ENCODE measurements at places on chromosomes 12 and 14. TPM values are rescaled to one million over a fixed set of nuclear protein-coding genes. Genes with fewer than 3 reads are reported as not detected.

- DNase-seq: no peak
Measured at GRCh38 chr12:59191372-59191771, 271.1 kb upstream of the LRIG3 start.

TAS2R31 gene
- total RNA-seq: 2.0 TPM

HOXC4 gene
- total RNA-seq: 1.9 TPM

- no peak for DNase-seq
Measured at GRCh38 chr14:35940291-35940690, 114.2 kb downstream of the BRMS1L start.

FZD10 gene
- total RNA-seq: not detected

DNA sequence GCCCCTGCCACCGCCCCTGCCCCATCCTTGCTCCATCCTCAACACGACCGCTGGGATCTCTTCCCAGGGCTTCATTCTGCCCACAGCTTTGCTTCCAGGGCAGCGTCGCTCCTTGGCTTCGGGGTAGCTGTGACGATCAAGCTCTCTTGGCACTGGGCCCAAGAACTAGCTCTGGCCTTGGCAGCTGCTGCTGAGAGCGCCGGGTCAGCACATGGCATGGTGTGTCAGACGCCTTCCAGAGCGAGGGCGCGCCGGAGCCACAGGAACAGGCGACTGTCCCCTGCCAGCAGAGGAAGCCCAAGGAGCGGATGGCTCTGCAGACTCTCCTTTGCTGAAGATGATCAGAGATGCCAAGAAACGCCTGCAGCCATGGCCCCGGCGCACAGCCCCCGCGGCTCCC is 15.9 kb downstream of the RAB35 start:
- DNase-seq: no peak

- no peak for DNase-seq
Measured at GRCh38 chr12:18723752-18724151, 14.1 kb downstream of the PLCZ1 start.

DNA sequence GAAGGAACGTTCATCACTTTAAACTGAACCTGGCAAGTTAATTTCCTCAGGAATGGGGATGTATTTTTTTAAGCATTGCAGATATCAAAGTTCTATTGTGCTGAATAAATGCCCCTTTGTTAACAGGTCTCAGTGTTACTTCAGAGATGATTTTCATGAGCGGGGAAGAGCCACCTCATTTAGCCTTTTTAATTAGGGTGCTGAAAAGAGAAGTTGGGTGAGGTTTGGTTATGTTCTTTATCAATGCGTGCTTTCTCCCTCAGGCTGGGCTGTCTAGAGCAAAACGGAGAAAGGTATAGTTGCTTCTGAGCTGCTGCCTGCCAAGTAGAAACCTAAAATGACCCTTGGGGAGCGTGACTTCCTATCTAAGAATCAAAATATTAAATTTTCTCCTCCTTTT is 8.0 kb upstream of the HIP1R start:
- no peak for DNase-seq

GRCh38 chr12:30180602-30181001 is 396.9 kb upstream of the TMTC1 start:
- no peak for DNase-seq

- no peak for DNase-seq
Measured at GRCh38 chr12:3379079-3379478, 111.9 kb upstream of the PRMT8 start.

DNA sequence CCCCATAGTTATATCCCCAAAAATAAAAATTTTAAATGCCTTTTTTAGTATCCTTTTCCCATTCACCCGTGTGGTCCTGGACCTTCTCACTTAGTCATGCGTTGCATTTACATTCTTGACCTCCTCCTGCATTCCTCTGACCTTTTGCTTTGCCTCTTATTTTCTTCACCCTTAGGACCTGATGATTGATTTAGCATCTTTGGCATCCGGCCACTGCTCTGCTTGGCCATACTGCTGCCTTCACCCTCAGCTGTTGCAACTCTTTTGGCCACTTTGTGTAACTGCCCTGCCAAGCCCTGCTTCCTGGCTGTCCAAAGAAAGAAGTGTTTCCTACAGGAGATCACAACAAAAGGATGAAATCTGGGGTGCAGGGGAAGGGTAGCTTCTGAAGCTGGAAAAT is 48.8 kb upstream of the SLC38A4 start:
- DNase-seq: no peak

DNA sequence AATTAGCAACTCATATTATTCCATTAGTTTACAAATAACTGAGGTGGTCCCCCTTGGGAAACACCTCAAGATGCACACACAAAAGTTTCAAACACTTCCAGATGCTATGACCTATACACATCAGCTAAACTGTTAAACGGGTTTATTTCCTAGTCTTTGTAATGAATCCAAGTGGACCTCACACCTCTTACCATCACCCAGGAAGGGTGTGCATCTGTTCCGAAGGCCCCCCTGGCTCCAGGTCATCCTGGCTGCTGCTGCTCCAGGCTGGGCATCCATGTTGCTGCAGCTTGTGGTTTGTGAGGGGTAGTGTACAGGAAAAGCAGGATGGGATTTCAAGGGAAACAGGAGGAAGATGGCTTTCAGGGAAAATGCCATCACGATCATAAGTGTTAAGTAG is 6.8 kb downstream of the HNRNPC start:
- DNase-seq: no peak

GRCh38 chr12:93645702-93646101 is 31.5 kb upstream of the CRADD start:
- DNase-seq: no peak

DNA sequence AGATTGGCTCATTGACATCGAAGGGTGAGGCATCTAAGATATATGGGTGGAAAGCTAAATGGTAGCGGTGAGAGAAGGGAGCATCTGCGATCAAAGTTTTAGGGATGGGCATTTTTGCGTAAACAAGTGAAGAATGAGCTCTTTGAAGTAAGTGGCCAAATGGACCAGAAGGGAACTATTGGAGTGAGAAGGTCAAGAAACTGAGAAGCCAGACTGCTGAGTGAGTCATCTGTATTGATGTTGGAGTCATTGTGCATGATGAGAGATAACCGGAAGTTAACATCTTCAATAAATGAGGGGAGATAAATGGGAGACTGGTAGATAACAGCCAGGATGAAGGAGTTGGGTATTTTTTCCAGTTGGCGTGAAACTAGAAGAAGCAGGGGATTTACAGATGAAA is 271.9 kb upstream of the PDE3A start:
- DNase-seq: no peak

- peak; percentile 62 for DNase-seq
Measured at GRCh38 chr14:49977126-49977841, 84.4 kb downstream of the ARF6 start.

DNA sequence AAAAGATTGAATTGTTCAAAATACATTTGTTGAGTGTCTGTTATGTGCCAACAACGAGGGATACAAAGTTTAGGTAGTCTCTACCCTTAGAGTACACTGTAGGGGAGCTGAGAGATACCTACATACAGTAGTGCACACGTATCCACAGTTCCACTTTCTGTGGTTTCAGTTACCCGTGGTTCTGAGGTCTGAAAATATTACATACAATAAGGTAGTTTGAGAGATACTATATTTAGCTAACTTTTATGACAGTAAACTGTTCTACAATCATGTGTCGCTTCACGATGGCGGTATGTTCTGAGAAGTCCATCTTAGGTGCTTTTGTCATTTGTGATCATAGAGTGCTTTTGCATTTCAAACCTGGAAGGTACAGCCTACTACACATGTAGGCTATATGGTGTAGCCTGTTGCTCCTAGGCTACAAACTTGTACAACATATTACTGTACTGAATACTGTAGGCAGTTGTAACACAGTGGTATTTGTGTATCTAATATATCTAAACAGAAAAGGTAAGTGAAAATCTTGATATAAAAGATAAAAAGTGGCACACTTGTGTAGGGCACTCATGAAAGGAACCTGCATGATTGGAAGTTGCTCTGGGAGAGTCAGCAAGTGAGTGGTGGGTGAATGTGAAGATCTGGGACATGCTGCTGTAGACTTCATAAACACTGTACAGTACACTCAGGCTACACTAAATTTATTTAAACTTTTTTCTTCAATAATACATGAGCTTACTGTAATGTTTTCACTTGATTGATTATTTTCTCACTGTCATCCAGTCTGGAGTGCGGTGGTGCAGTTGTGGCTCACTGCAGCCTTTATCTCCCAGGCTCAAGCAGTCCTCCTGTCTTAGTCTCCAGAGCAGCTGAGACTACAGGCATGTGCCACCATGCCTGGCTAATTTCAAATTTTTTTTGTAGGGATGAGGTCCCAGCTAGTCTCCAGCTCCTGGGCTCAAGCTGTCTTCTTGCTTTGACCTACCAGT is 4.0 kb downstream of the CPSF6 start:
- no peak for DNase-seq

GRCh38 chr12:123903301-123904065 is 69.1 kb downstream of the CCDC92 start:
- DNase-seq: no peak

DNA sequence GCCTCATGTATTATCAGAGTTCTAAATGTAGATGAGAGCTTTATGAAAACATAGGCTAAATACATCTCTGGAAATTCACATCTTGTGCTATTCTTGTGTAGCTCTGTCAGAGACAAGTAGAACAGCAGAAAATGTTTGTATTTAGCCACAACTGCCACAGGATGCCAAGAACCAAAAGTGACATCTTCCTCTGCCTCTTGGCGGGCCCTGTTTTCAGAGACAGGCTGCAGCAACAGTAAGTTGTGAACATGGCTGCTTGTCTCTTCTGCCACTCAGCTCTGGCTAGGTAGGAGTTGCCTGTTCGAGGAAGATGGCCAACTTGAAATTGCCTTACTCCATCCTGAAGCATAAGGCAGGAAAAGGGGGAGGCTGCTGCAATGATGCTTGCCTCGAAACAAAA is 30.4 kb downstream of the SETD3 start:
- no peak for DNase-seq

- DNase-seq: no peak
Measured at GRCh38 chr12:10994307-10994706, 3.8 kb downstream of the TAS2R20 start.

- no peak for DNase-seq
Measured at GRCh38 chr14:95452176-95452892, 64.1 kb downstream of the SYNE3 start.

DNA sequence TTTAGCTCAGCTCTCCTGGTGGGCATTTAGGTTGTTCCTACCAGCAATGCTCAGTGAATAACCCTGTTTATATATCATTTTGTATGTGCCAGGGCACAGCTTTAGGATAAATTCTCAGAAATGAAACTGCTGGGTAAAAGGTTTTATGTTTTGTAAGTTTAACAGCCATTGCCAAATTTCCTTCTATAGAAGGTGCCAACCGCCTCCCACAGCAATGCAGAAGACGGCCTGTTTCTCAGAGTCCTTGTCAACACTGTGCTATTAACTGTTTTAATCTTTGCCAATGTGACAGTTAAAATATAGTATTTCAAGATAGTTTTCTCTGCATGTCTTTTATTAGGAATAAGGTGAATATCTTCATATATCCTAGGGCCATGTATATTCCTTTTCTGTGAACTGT is 65.0 kb downstream of the PPP1R13B start:
- no peak for DNase-seq
